Parietal lobe (tissue), 2 donors: ENCODE measurements at places on chromosomes 12 and 14. TPM values are rescaled to one million over a fixed set of nuclear protein-coding genes. Genes with fewer than 3 reads are reported as not detected.

The CCDC184 gene
- 15.7 TPM for total RNA-seq

The KLRC3 gene
- total RNA-seq: 0.63 TPM

The PTGER2 gene
- not detected for total RNA-seq

The PRIMA1 gene
- not detected for total RNA-seq

The KCNK10 gene
- 18.2 TPM for total RNA-seq

The MGP gene
- total RNA-seq: 1.6 TPM

The CAPZA3 gene
- total RNA-seq: not detected

The CCDC198 gene
- not detected for total RNA-seq

The CISTR gene
- not detected for total RNA-seq

The NFE2 gene
- 0.63 TPM for total RNA-seq
